ENCODE measurements at places on chromosomes 2 and 18.
A peak's percentile ranks its signal among the peaks of the same experiment; 100 is the strongest.

DNA sequence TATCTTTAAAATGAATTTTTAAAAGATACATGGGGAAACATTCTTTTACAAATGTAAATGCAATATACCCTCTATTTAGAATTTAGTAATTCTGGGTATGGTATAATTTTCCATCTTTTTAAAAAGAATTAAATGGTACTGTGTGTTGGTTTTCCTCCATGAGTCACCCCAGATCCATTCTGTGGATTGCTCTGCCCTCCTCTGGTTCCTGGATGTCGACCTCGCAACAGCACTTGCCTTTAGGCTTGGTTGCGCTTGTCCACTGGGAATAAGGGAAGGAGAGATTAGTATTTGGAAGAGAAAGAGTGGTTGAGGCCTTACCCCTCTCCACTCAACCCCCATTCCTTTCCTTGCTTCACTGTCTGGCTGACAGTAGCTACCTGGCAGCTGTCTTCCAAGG, 90.4 kb downstream of the FTCDNL1 start:
- DNase-seq = no peak

GRCh38 chr2:54522624-54523281, 66.6 kb downstream of the SPTBN1 start:
- DNase-seq = peak; percentile 22

DNA sequence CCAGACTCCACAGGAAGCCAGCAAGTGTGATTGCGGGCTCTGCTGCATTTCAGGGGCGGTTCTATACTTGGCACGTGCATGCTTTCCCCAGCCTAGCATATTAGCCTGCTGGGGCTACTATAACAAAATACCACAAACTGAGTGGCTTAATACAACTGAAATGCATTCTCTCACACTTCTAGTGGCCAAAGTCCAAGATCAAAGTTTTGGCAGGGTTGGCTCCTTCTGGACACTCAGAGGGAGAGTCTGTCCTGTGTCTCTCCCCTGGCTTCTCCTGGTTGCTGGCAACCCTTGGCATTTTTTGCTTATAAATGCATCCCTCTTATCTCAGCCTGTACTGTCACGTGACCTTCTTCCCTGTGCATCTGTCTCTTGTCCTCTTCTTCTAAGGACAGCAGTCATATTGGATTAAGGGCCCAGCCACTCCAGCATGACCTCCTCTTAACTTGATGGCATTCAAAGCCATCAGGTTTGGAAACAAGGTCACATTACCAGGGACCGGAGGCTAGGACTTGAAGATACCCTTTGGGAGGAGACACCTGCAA, 138.7 kb downstream of the RNF152 start:
- no peak for DNase-seq

DNA sequence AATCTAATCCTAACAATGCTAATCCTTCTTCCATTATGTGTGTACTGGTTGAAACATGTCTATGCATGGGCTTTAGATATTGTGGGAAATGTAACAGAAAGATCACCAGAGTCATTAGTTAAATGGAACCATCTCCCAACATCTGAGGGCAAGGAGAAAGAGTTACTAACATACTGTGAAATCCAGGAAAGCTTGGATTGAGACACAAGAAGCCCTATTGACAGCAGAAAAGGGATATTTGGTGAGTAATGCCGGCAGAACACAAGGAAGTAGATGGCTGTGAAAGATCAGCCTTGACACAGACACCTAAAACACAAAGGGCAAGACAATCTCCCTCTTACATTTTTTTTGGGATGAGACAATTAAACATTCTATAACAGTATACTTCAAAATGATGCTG, 28.5 kb upstream of the LAMA1 start:
- DNase-seq = no peak

DNA sequence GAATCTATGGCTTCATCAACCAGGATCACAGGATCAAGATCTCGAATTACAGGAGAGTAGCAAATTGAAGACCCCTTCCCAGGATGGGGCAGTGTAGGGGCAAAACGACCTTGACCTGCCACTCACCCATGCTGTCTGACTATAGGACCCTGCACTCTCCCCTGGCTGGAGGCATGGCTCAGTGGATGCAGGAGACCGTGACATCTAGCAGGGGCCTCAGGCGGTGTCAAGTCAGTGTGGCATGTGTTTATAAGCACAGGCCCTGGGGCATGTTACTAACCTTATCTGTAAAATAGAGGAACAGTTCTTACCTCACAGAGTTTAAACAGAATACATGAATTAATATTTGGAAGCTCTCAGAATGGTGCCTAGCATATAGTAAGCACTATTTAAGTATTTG, 3.5 kb downstream of the HAAO start:
- no peak for DNase-seq

DNA sequence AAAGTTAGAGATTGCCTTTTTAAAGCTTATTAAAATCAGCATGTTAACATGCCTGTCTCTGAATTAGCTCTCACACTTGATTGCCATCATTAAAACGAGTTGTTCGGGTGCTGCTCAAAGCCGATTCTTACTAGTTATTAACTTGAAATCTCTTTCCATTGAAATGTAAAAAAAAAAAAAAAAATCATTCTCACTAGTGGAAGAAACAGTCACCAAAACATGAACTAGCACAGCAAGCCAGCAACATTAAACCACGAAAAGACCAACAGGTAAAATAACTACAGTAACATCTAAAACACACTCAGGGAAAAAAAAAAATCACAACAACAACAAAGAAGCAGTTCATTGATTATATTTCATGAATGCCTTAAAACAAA, 264.5 kb downstream of the MEIS1 start:
- DNase-seq = no peak

GRCh38 chr2:157375384-157375783, 49.8 kb upstream of the ERMN start:
- no peak for DNase-seq

GRCh38 chr2:177429688-177430325, 37.2 kb downstream of the AGPS start:
- no peak for DNase-seq

- no peak for DNase-seq
Observed at GRCh38 chr2:231894566-231895380, 31.4 kb downstream of the NPPC start.

DNA sequence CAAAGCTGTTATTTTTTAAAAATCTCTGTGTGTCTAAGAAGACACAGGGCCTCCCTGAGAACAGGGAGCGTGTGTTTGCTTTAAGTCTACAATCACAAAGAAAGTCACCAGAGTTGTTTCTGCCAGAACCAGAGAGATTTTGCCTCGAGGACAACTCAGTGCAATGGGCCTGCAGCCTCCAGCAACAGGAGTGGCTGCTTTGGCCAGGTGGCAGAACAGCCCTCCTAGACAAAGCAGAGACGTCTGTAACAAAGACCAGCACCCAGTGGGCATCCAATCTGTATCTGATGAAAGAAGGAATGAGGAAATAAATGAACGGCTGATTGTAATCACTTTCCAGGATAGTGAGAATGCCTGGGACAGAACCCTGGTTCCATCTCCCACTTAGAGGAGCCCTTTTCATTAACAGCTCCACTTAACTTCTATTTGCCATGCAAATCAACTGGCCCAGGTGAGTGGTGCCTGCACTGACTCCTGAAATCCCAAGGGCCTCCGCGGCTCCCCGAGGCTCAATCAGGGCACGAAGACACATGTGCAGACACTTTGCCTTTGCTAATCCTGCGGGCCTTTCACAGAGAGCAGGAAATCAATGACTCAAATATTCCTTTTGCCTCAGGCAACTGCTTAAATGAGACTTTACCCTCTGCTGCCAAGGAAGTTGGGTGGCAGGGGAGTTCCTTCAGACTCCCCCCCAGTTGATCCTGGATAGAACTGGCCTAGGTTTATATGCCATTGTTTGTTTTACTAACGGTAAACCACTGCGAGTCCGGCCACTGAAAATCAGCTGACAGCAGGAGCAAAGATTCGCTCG, 146.5 kb downstream of the CABLES1 start:
- no peak for DNase-seq

DNA sequence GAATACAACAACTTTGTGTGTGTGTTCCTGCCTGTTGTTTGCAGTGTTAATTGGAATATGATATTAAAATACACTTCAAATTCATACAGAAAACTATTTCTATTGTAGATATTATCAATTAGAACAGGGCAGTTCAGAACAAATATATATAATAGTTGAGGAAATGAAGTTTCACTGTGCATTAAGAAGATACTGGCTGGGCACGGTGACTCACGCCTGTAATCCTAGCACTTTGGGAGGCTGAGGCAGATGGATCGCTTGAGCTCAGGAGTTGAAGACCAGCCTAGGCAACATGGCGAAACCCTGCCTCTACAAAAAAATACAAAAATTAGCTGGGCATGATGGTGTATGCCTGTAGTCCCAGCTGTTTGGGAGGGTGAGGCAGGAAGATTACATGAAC, 79.3 kb downstream of the ASAP2 start:
- DNase-seq = no peak

DNA sequence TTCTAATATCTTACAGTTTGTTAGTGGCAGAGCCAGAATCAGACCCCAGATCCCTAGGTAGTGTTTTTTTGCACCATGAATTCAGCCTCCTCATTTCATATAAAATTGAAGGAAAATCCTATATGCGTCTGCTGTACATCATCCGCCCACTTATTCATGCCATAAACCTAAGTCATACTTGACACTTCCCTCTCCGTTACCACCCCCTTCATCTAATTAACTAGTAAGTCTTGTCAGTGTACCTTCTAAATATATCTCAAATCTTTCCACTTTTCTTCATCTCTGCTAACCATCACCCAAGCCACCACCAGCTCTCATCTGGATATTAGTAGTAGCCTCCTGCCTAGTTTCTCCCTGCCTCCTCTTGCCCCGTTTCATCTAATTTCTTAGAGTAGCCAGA, 248.7 kb upstream of the SIX3 start:
- no peak for DNase-seq

- DNase-seq = no peak
Observed at GRCh38 chr2:71544919-71545571, 91.7 kb downstream of the DYSF start.

DNA sequence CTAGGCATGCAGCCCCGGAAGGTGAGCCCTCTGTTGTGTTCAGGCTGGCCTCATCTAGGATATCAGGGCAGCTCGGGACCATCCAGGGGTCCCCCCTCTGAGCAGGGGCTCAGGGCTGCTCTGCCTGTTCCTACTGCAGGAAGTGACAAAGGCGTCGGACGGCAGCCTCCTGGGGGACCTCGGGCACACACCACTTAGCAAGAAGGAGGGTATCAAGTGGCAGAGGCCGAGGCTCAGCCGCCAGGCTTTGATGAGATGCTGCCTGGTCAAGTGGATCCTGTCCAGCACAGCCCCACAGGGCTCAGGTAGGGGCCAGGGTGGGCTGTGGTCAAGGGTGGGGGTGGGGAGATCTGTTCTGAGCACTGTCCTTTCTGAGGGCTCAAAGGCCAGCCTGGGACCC, 13.1 kb downstream of the KCNIP3 start:
- DNase-seq = no peak

DNA sequence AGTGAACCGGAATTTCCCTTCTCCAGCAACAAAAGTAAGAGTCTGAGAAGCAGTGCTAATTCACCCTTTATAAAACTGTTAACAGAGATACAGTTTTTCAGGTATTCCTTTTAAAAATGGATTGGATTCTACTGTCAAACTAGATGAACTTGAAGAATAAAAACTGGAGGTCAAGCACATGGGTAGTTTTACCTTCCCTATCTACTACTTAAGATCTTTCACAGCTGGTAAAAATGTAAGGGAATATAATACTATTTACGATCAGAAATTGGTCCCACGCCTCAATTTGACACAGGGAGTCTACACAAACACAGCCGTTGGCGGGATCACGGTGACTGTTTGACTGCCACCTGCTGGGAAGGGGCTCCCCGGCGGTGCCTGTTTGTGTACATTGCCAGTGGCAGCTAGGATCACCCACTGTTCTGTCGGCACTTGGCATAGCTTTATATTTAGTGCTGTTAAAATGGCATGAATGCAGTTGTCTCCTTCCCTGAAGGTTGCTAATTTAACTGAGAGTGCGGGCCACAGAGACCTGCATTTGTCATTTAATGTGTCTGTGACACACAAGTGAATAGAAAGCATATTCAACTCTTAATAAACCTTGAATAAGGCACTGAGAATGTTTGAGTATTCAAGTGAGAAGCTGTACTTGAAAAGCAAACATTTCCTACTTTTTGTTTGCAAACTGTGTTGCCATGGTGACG, 59.5 kb downstream of the ABCG8 start:
- no peak for DNase-seq

GRCh38 chr18:34280653-34281052, 55.9 kb upstream of the NOL4 start:
- DNase-seq = no peak

- no peak for DNase-seq
Observed at GRCh38 chr2:151654891-151655290, 79.4 kb downstream of the NEB start.

GRCh38 chr2:105438104-105438929, 39.5 kb upstream of the FHL2 start:
- DNase-seq = no peak

- DNase-seq = no peak
Observed at GRCh38 chr2:110888411-110888810, 156.0 kb downstream of the ACOXL start.

- DNase-seq = no peak
Observed at GRCh38 chr2:25615386-25615785, 58.0 kb downstream of the DTNB start.

GRCh38 chr2:25161055-25161781, 7.2 kb downstream of the POMC start:
- DNase-seq = peak; percentile 54

GRCh38 chr18:24033641-24034412, 19.3 kb downstream of the TTC39C start:
- no peak for DNase-seq

GRCh38 chr2:42823744-42824453, 31.5 kb upstream of the HAAO start:
- no peak for DNase-seq

GRCh38 chr2:64792995-64793639, 139.4 kb upstream of the SERTAD2 start:
- no peak for DNase-seq

- no peak for DNase-seq
Observed at GRCh38 chr2:18626256-18626668, 36.9 kb upstream of the NT5C1B start.

DNA sequence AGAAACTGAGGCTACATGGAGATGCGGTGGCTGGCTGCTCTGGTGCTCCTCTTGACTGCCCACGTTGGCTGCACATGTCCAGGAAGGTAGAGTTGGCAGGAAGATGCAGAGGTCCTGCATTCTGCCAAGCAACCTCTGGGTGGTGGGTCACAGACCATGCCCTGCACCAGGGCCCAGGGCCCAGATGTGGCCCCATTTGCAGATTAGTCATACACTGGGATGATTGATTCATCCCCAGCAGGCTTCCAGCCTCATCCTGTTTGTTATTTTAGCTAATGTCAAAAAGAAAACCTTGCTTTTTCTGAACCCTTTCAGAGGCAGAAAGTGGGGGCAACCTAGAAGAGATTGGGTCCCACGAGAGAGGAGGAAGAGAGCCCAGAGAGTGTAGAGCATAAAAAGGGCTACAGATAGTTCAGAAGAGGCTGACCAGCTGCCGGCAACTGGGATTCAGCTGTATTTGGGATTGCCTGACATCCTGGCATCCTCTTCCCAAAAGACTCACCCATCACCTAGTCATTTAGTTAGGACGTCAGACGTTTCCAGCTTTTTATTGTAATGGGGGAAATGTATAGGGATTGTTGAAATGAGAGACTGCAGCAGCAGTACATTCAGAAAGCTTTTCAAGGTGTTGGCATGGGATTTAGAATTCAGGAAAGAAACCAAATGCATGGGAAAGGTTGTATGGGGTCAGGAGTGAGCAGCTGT, 101.9 kb downstream of the CTIF start:
- DNase-seq = no peak
